ENCODE measurements at places on chromosomes 11 and 22.

- no peak for DNase-seq
Measured at GRCh38 chr11:26696330-26696729, 25.5 kb downstream of the SLC5A12 start.

DNA sequence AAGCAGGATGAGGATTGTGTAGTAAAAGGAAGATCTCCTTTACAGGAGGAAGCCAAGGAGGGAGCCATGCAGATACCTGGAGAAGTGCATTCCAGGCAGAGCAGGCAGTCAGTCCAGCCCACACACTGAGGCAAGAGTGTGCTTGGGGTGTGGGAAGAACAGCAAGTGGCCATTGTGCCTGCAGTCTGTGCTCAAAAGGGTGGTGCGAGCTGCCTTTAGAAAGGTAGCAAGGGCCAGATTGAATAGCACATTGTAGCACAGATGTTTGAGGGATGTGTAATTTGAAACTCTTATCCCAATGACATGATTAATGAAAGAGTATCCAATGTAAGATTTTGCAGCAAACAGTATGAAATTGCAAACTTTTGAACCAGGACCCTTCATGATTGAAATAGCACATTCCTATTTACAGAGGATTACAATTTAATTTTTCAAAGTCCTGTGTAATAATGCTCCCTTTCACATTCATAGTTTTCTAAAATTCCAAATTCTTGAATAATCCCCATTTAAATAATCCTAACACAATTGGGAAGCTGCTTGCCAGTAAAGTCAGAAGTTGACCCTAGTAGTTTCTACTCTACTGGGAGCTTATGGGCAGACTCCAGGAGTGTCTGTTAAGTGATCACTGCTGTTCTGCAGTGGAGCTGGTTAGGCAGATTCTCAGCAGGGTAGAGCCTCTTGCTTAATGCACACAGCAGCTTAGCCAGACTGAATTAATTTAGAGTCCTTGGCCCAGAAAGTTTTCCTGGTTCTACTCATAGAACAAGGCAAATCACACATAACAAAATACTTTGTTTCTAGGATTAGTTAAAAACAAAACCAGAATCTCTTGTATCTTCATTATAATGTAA is 78.1 kb downstream of the CYB5R2 start:
- no peak for DNase-seq

DNA sequence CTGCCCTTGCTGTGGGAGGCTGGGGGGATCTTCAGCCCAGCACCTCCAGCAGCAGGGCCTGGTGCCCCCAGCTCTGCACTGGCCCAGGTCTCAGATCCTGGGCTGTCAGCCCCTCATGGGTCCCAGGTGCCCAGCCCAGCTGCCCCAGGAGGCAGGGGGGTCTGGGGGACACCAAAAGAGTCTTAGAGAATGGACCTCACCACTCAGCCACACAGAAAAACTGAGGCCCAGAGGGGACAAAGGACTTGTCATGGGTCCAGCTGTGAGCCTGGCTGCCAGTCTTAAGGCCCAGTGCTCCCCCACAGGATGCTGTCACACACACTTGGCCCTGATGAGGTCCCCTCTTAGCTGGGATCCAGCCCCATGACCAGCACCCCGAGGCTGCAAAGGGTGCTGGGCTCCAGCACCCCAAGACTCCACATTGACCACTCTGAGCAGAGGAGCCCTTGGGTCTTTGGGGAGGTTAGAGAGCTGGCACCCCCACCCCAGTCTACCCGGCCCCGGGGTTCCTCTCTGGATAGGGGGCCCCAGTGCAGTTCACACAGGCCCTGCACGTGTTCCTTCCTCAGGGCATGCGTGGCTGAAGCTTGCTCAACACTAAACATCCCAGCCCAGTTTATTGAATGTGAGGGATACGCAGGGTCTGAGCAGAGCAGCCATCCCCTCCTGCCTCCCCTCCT is 54.4 kb downstream of the IGLL5 start:
- DNase-seq = no peak

GRCh38 chr22:46029036-46029435 is 52.1 kb upstream of the WNT7B start:
- no peak for DNase-seq

- no peak for DNase-seq
Measured at GRCh38 chr22:27312966-27313855, 488.3 kb downstream of the MN1 start.

DNA sequence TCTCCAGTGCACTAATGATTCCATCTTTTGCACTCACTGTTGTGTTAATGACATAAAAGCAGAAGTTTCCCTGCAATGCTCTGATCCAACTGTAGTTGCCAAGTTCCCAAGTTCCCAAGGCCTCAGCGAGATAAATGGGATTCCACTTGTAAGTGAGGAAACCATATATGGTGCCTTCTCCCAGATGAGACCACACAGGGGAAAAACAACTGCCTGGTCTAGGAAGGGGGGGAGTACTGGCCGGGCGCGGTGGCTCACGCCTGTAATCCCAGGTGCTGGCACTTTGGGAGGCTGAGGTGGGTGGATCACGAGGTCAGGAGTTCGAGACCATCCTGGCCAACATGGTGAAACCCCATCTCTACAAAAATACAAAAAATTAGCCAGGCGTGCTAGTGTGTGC is 23.3 kb upstream of the RELA start:
- DNase-seq = no peak

DNA sequence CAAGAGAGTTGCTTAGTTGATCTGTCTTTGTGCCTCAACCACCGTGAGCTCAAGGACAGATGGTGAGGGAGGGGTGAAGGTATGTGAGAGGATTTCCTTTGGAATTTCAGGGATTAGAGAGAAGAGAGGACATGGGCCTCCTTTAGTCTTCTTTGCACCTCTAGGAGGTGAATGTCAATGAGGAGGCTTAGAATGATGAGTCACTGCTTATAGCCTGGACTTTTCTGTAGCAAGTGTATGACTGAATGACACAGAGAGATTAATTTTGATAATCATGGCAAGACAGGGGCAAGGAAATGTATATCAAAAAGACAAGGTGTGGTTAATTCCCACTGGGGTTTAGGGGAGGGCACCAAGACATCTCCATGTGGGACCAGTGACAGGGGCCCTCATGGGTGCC is 947.3 kb upstream of the TENM4 start:
- no peak for DNase-seq

- DNase-seq = no peak
Measured at GRCh38 chr11:9609002-9609759, 35.7 kb downstream of the WEE1 start.

Data from stimulated activated CD4-positive, alpha-beta T cell treated with anti-CD3 and anti-CD28 coated beads, Interleukin-1b, Interleukin-23, amount 100 ng/mL, for 24 hours (primary cell).